ENCODE measurements at places on chromosomes 1 and 21. TPM values are rescaled to one million over a fixed set of nuclear protein-coding genes. Genes with fewer than 3 reads are reported as not detected.

Gene TMEM82
- not detected for total RNA-seq

Gene SPATA45
- total RNA-seq: 0.33 TPM

Gene VWA5B1
- total RNA-seq: 0.05 TPM

Gene PRELP
- 0.09 TPM for total RNA-seq

Gene C1QB
- total RNA-seq: 118 TPM

Gene SPSB1
- 12.8 TPM for total RNA-seq

DNA sequence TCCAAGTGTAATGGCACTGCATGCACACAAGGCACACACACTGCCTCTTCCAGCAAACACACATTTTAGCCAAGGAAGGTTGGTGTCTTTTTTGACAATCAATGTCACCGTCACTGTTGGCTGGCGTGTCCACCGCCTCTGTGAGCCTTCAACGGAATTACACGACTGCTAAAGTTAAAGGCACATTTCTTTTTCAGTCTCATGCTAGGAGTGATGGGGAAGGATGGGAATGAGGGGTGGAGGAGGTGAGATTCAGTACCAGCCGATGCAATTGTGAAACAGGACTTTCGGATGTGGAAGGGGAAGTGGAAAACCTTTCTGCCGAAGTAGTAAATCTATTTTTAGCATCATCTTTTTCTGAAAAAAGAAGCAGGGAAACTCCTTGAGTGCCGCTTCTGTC is 1.4 kb downstream of the ELAVL4 start:
- H3K27me3 ChIP-seq: peaks cover 6% of the 10 kb centered on the region
- peak; percentile 9 for DNase-seq
- no peaks in the 10 kb centered on the region for H3K36me3 ChIP-seq
- peaks cover 6% of the 10 kb centered on the region for H3K4me1 ChIP-seq
- H3K4me3 ChIP-seq: peak overlapping the region; percentile 46

- no peaks in the 10 kb centered on the region for H3K27me3 ChIP-seq
- DNase-seq: no peak
- no peak overlapping the region for H3K27ac ChIP-seq
- H3K4me3 ChIP-seq: no peak overlapping the region
Measured at GRCh38 chr21:40620386-40621145, 226.4 kb downstream of the DSCAM start.

DNA sequence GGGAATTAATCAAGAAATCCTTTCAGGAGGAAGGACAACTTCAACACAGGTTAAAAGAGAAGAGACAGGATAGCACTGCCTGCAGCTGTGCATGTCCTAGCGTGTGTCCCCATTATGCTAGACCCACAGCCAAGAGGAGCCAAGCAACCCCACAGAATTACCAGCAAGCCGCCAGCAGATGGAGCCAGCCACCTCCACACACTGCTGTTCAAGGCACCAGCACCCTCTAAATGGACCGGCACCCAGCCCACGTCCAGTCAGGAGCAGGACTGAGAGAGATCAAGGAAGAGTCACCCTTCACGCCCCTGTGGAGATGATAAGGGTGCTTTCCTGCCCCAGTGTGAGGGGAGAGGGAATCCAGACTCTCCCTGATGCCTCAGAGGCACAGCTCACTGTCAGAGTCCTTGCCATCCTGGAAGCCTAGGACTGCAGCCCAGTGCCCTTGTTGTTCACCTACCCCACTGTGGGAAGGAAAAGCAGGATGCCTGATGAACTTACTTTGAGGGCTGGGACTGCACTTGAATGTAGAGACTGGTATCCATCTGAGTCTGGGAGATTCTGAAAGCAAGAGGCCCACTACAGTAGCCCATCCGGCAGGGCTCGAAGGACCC is 37.1 kb upstream of the CTTNBP2NL start:
- H3K4me1 ChIP-seq: no peaks in the 10 kb centered on the region
- no peak for DNase-seq
- H3K27me3 ChIP-seq: no peaks in the 10 kb centered on the region

DNA sequence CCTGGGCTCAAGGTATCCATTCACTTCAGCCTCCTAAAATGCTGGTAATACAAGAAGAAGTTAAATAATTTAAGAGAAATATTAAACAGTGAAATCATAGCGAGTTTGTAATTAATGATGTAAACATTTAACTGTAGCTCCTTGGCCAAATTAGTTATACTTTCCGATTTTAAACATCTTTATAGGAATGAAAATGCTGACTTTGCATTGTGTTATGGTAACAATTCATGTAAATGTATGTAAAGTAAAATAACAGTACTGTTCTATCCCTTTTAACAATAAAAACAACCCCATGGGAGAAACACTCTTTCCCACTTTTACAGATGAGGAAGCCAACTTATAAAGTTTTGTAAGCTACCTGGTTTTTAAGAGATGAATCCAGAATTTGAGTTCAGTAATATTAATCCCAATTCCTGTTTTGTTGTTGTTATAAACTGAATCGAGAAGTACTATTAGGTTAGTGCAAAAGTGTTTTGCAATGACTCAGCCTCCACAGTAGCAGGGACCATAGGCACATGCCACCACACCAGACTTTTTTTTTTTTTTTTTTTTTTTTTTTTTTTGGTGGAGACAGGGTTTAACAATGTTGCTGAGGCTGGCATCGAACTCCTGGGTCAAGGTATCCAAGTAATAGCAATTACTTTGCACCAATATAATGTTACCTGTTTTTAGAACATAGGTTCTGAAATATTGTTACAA is 1360.4 kb downstream of the BRINP3 start:
- H3K4me1 ChIP-seq: no peaks in the 10 kb centered on the region
- no peak overlapping the region for H3K27ac ChIP-seq
- H3K27me3 ChIP-seq: no peaks in the 10 kb centered on the region
- no peak overlapping the region for H3K4me3 ChIP-seq
- no peaks in the 10 kb centered on the region for H3K36me3 ChIP-seq

DNA sequence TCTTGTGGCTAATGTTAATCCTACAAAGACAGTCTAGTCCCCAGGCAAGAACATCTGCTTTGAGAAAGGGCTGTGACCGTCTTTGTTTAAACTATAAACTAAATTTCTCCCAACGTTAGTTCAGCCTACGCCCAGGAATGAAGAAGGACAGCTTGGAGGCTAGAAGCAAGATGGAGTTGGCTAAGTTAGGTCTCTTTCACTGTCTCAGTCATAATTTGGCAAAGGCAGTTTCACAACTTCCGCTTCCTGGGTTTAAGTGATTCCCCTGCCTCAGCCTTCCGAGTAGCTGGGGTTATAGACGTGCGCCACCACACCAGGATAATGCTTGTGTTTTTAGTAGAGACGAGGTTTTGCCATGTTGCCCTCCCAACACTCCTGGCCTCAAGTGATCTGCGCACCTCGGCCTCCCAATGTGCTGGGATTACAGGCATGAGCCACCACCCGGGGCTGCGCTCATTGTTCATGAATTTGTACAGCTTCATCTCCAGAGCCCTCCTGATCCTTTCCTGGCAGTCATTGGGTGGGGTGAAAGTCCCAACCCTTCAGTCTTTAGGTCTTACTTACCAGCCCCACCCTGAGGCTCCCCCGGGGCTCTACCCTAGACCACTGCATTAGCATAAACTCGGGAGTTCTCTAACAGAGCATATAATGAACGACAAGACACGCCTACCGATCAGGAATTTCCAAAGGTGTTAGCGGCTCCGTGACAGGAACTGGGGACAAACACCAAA is 4.9 kb upstream of the MASP2 start:
- peaks cover 9% of the 10 kb centered on the region for H3K27me3 ChIP-seq
- no peak overlapping the region for H3K27ac ChIP-seq
- no peak overlapping the region for H3K4me3 ChIP-seq
- H3K36me3 ChIP-seq: peaks cover 18% of the 10 kb centered on the region
- H3K4me1 ChIP-seq: no peaks in the 10 kb centered on the region

- H3K27me3 ChIP-seq: no peaks in the 10 kb centered on the region
- no peak overlapping the region for H3K27ac ChIP-seq
- no peak for DNase-seq
- no peaks in the 10 kb centered on the region for H3K36me3 ChIP-seq
Measured at GRCh38 chr1:179938752-179939151, 15.9 kb upstream of the CEP350 start.

DNA sequence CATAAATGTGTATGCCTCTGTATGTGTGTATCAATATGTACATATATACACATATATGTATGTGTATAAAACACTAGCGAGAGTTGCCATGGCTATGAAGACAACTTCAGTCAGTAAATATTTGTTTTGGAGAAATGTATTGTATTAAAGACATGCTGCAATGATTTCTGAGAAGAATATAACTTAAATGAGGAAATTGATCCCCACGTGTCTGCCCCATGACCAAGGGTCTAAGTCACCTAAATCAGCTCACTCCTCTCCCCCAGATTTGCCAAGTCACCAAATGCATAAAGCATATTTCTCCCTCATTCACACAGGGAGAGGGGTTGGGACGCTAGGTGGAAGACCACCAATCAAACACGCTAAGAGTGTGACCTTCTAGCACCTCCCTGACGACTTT is 58.3 kb upstream of the LYST start:
- no peak overlapping the region for H3K4me3 ChIP-seq
- DNase-seq: no peak
- H3K27ac ChIP-seq: no peak overlapping the region
- H3K36me3 ChIP-seq: no peaks in the 10 kb centered on the region
- peaks cover 65% of the 10 kb centered on the region for H3K4me1 ChIP-seq

GRCh38 chr1:159054427-159054826 is 22.1 kb downstream of the AIM2 start:
- no peak overlapping the region for H3K27ac ChIP-seq
- H3K4me3 ChIP-seq: no peak overlapping the region
- no peaks in the 10 kb centered on the region for H3K27me3 ChIP-seq
- H3K4me1 ChIP-seq: no peaks in the 10 kb centered on the region
- H3K36me3 ChIP-seq: peaks cover 44% of the 10 kb centered on the region

GRCh38 chr1:168135921-168136708 is 615 bp downstream of the GPR161 start:
- DNase-seq: no peak
- H3K27me3 ChIP-seq: peaks cover 29% of the 10 kb centered on the region
- peaks cover 16% of the 10 kb centered on the region for H3K4me1 ChIP-seq
- no peaks in the 10 kb centered on the region for H3K36me3 ChIP-seq

- no peaks in the 10 kb centered on the region for H3K36me3 ChIP-seq
- no peak overlapping the region for H3K27ac ChIP-seq
- no peaks in the 10 kb centered on the region for H3K4me1 ChIP-seq
- DNase-seq: no peak
Measured at GRCh38 chr1:171122893-171123292, 32.2 kb downstream of the FMO3 start.

- no peak for DNase-seq
- no peak overlapping the region for H3K4me3 ChIP-seq
- H3K4me1 ChIP-seq: no peaks in the 10 kb centered on the region
- no peaks in the 10 kb centered on the region for H3K27me3 ChIP-seq
- no peaks in the 10 kb centered on the region for H3K36me3 ChIP-seq
- no peak overlapping the region for H3K27ac ChIP-seq
Measured at GRCh38 chr1:30522031-30523004, 201.1 kb downstream of the MATN1 start.

- no peak overlapping the region for H3K4me3 ChIP-seq
- H3K27ac ChIP-seq: no peak overlapping the region
- no peaks in the 10 kb centered on the region for H3K27me3 ChIP-seq
- no peak for DNase-seq
- no peaks in the 10 kb centered on the region for H3K36me3 ChIP-seq
- peaks cover 3% of the 10 kb centered on the region for H3K4me1 ChIP-seq
Measured at GRCh38 chr1:192545896-192546521, 29.6 kb upstream of the RGS1 start.

- no peaks in the 10 kb centered on the region for H3K27me3 ChIP-seq
- no peak for DNase-seq
- no peak overlapping the region for H3K27ac ChIP-seq
- no peaks in the 10 kb centered on the region for H3K36me3 ChIP-seq
- H3K4me3 ChIP-seq: no peak overlapping the region
- H3K4me1 ChIP-seq: no peaks in the 10 kb centered on the region
Measured at GRCh38 chr1:186849271-186849671, 20.5 kb downstream of the PLA2G4A start.

DNA sequence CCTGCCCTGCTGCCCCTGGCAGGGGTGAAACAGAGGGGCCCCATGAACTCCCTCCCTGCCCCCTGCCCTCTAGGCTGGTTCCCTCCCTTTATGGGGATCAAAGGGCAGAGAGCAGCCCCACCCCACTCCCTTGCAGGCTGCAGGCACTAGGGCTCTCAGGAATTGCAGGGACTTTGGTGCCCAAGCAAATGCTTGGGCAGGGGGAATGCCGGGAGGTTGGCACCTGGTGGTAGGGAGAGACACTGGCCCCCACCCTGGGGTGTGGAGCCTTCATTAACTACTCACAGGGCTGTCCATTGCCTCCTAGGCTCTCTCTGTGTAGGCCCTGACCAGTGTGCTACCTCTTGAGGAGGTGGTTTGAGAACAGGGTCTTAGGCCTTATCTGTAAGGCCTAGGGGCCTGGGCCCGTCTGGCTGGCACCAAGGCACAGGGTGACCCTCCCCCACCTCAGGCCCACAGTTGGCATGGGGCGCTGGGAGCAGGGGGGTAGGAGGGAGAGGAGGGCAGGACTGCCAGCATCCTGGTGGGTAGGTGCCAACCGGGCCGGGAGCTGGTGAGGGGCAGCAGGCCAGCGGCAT is 4.7 kb downstream of the ZBTB7B start:
- H3K36me3 ChIP-seq: no peaks in the 10 kb centered on the region
- peaks cover 71% of the 10 kb centered on the region for H3K27me3 ChIP-seq
- no peak for DNase-seq

DNA sequence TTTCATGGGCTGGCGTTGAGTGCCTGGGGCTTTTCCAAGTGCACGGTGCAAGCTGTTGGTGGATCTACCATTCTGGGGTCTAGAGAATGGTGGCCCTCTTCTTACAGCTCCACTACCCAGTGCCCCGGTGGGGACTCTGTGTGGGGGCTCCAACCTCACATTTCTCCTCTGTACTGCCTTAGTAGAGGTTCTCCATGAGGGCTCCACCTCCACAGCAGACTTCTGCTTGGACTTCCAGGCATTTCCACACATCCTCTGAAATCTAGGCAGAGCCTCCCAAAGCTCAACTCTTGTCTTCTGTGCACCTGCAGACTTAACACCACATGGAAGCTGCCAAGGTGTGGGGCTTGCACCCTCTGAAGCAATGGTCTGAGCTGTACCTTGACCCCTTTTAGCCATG is 82.1 kb downstream of the CCDC18 start:
- no peaks in the 10 kb centered on the region for H3K4me1 ChIP-seq
- no peak overlapping the region for H3K27ac ChIP-seq
- no peak for DNase-seq
- no peak overlapping the region for H3K4me3 ChIP-seq
- peaks cover 19% of the 10 kb centered on the region for H3K36me3 ChIP-seq

DNA sequence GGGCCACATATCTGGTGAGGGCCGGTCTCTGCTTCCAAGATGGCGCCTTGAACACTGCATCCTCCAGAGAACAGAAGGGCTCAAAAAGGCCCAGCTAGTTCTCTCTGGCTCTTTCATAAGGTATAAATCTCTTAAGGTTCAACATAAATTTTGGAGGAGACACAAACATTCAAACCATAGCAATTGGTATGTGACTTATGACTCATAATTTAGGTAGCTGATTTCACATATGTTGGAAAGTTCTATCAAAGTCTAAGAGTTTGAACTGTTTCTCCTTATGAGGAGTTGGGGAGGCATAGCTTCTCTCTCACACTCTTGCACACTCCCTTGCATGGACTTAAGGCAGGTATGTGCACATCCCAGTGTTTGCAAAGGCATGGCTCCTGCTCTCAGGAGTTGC is 5.1 kb upstream of the FYB2 start:
- H3K4me1 ChIP-seq: no peaks in the 10 kb centered on the region
- no peak overlapping the region for H3K27ac ChIP-seq

Data from thymus (tissue), 14 donors.